ENCODE measurements at places on chromosomes 1 and 21. TPM values are rescaled to one million over a fixed set of nuclear protein-coding genes. Genes with fewer than 3 reads are reported as not detected.

- peaks cover 83% of the 10 kb centered on the region for H3K36me3 ChIP-seq
- H3K27ac ChIP-seq: no peak overlapping the region
- no peaks in the 10 kb centered on the region for H3K4me1 ChIP-seq
Observed at GRCh38 chr1:200979574-200980451, 43.7 kb downstream of the KIF21B start.

Gene EBNA1BP2
- total RNA-seq: 21.2 TPM

DNA sequence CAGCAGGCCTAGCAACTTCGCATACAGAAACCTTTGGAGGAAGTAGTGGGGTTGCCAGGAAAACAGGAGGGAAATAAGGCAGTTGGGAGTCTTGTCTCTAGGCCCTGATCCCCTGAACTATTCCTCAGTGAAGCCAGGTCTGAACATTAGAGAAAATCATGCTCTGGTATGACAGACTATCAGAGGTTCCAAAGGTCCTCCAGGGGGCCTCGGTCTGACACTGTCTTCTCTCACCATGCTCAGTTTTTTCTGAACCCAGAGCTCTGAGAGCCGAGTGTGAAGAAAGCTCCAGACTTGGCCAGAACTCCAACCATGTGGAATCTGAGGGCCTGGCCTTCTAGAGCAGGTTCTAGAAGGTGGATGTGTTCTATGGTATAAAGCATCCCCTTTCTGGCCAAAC lies 4.0 kb downstream of the TOMM40L start:
- H3K36me3 ChIP-seq: peaks cover 19% of the 10 kb centered on the region
- no peaks in the 10 kb centered on the region for H3K27me3 ChIP-seq
- H3K27ac ChIP-seq: no peak overlapping the region
- peaks cover 32% of the 10 kb centered on the region for H3K4me1 ChIP-seq
- no peak overlapping the region for H3K4me3 ChIP-seq

Gene AADACL4
- total RNA-seq: not detected

Gene ALPL
- 2.4 TPM for total RNA-seq

Gene KRTAP10-10
- total RNA-seq: not detected

- no peak for DNase-seq
- H3K36me3 ChIP-seq: no peaks in the 10 kb centered on the region
- H3K4me3 ChIP-seq: no peak overlapping the region
Observed at GRCh38 chr1:168430321-168430720, 113.5 kb downstream of the XCL2 start.

- no peaks in the 10 kb centered on the region for H3K4me1 ChIP-seq
- no peak overlapping the region for H3K4me3 ChIP-seq
- no peak overlapping the region for H3K27ac ChIP-seq
- H3K36me3 ChIP-seq: no peaks in the 10 kb centered on the region
Observed at GRCh38 chr1:240967070-240967724, 355.2 kb upstream of the GREM2 start.

DNA sequence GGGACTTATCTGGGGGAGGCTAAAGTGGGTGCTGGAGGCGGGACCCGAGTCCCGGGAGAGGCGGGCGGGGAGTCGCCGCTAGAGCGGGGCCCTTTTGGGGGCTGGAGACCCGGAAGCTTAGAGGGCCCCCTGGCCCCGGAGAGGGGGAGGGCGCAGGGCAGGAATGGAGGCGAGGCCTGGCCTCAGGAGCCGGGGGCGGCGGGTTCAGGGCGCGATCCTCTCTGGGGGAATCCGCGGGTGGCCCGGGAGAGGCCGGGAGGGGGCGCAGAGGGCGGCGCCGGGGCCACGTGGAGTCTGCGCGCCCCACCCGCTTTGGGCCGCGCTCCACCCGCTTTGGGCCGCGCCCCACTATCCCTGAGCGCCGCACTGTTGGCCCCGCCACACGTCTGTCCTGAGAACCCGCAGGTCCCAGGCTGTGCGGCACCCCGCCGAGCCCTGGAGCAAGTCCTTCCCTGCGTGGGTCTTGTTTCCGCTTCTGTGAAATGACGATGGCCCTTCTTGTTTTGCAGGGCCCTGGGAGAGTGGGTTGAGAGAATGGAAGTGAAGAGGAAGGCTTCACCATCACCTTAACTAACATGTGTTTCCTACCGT lies 84.4 kb downstream of the NKAIN1 start:
- H3K27ac ChIP-seq: no peak overlapping the region
- peaks cover 16% of the 10 kb centered on the region for H3K4me1 ChIP-seq
- H3K4me3 ChIP-seq: peak overlapping the region; percentile 55
- no peaks in the 10 kb centered on the region for H3K36me3 ChIP-seq

DNA sequence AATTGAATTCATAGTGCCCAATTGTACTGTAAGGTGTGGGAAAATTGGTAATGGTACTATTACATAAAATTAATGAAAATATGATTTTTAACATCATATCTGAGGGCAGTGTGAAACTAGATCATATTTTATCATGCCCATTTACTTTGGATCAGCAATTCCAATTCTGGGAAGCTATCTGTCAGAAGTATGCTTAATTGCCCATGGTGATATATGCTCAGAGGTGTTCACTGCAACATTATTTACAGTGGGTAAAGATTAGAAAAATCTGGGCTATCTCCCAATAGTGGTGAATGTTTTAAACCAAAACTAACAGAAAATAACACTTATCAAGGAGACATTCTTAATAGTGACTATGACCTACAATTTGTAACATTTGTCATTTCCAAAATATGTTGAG lies 1260.0 kb downstream of the BRINP3 start:
- no peak overlapping the region for H3K27ac ChIP-seq
- no peak overlapping the region for H3K4me3 ChIP-seq
- no peak for DNase-seq

GRCh38 chr1:3924186-3924824 lies 24.2 kb upstream of the C1orf174 start:
- H3K27me3 ChIP-seq: no peaks in the 10 kb centered on the region
- H3K4me1 ChIP-seq: no peaks in the 10 kb centered on the region
- no peaks in the 10 kb centered on the region for H3K36me3 ChIP-seq
- no peak overlapping the region for H3K4me3 ChIP-seq
- no peak overlapping the region for H3K27ac ChIP-seq

Gene VCAM1
- not detected for total RNA-seq

Gene ASCL5
- not detected for total RNA-seq

Gene NTRK1
- 2.4 TPM for total RNA-seq

DNA sequence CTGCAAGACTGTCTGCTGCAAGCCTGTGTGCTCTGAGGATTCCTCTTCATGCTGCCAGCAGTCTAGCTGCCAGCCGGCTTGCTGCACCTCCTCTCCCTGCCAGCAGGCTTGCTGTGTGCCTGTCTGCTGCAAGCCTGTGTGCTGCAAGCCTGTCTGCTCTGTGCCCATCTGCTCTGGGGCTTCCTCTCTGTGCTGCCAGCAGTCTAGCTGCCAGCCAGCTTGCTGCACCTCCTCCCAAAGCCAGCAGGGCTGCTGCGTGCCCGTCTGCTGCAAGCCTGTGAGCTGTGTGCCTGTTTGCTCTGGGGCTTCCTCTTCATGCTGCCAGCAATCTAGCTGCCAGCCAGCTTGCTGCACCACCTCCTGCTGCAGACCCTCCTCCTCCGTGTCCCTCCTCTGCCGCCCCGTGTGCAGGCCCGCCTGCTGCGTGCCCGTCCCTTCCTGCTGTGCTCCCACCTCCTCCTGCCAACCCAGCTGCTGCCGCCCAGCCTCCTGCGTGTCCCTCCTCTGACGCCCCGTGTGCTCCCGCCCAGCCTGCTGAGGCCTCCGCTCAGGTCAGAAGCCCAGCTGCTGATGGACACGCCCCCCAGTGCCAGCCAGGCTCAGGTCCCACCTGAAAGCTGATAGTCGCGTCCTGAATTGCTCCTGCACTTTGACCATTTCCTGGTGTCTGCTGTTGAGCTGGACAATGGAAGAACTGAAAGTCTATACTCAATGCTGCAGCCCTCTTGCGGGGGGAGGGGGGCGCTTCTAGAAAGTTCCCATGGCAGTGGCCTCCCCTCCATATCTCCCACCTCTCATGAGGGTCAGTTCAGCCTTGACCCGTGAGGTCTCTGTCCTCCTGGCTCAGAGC lies 1.2 kb downstream of the KRTAP10-4 start:
- H3K27ac ChIP-seq: no peak overlapping the region
- no peak for DNase-seq
- no peaks in the 10 kb centered on the region for H3K4me1 ChIP-seq
- H3K4me3 ChIP-seq: no peak overlapping the region
- H3K36me3 ChIP-seq: no peaks in the 10 kb centered on the region

GRCh38 chr21:26958788-26959187 lies 8.1 kb downstream of the ADAMTS5 start:
- H3K36me3 ChIP-seq: no peaks in the 10 kb centered on the region
- no peak for DNase-seq
- no peak overlapping the region for H3K4me3 ChIP-seq
- peaks cover 2% of the 10 kb centered on the region for H3K27me3 ChIP-seq

GRCh38 chr1:74468982-74469603 lies 43.3 kb downstream of the LRRC53 start:
- H3K36me3 ChIP-seq: no peaks in the 10 kb centered on the region
- no peaks in the 10 kb centered on the region for H3K4me1 ChIP-seq
- no peak overlapping the region for H3K27ac ChIP-seq
- no peak for DNase-seq
- H3K27me3 ChIP-seq: no peaks in the 10 kb centered on the region

DNA sequence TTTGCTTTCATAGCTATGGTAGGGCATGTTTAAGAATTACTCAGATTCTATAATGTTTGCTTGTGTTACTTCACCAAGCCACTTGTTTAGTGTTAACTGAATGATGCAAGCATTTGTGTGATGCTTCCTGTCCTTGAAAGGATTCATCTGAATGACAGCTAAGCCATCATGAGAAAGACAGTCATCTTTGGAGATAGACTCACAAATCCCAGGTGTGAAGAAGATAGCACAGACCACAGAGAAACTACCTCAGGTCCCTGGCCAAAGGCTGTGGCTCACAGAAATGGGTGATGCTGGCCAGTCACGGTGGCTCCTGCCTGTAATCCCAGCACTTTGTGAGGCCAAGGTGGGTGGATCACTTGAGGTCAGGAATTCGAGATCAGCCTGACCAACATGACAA lies 321.4 kb downstream of the DPYD start:
- no peaks in the 10 kb centered on the region for H3K27me3 ChIP-seq
- H3K4me3 ChIP-seq: no peak overlapping the region
- no peaks in the 10 kb centered on the region for H3K4me1 ChIP-seq
- no peak overlapping the region for H3K27ac ChIP-seq

DNA sequence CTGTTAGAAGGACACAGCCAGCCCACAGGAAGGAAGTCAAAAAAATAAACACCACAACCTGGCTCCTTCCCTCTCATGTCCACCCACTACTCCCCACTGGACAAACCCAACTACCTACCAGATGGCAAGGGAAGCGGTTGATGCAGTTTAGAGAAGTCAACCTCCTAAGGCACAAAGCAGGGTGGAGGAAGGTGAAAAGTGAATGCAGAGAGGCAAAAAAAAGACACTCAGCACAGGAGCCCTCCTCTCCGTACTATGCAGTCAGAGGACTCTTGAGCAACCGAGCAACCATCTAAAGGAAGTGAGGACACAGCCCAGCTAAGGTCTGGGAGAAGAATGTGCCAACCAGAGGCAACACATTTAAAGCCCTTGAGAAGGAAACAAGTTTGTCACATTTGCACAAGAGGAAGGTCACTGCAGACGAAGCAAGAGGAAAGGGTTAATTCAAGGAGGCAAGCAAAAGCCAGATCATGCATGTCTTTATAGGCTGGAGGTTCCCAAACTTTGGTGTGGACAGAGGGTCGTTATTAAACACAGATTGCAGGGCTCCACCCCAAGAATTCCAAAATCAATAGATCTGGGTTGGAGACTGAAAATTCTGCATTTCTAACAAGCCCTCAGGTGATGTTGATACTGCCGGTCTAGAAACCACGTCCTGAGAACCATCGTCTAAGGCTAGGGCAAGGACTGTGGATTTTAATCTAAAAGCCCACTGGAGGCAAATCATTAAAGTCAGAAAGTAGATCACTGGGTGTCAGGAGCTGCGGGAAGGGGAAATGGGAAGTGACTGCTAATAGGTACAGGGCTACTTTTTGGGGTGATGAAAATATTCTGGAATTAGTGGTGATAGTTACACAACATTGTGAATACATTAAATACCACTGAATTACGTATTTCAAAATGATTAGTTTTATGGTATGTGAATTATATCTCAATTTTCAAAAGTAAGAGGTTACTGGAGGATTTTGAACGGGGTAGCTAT lies 19.7 kb downstream of the TP53BP2 start:
- no peak for DNase-seq
- no peaks in the 10 kb centered on the region for H3K27me3 ChIP-seq
- H3K4me3 ChIP-seq: no peak overlapping the region
- H3K36me3 ChIP-seq: no peaks in the 10 kb centered on the region
- H3K27ac ChIP-seq: peak overlapping the region; percentile 14

Gene MYOM3
- not detected for total RNA-seq

- H3K4me1 ChIP-seq: no peaks in the 10 kb centered on the region
- peaks cover 2% of the 10 kb centered on the region for H3K27me3 ChIP-seq
- no peak overlapping the region for H3K4me3 ChIP-seq
- DNase-seq: no peak
- H3K36me3 ChIP-seq: no peaks in the 10 kb centered on the region
- no peak overlapping the region for H3K27ac ChIP-seq
Observed at GRCh38 chr1:179599623-179600249, 8.1 kb downstream of the TDRD5 start.

DNA sequence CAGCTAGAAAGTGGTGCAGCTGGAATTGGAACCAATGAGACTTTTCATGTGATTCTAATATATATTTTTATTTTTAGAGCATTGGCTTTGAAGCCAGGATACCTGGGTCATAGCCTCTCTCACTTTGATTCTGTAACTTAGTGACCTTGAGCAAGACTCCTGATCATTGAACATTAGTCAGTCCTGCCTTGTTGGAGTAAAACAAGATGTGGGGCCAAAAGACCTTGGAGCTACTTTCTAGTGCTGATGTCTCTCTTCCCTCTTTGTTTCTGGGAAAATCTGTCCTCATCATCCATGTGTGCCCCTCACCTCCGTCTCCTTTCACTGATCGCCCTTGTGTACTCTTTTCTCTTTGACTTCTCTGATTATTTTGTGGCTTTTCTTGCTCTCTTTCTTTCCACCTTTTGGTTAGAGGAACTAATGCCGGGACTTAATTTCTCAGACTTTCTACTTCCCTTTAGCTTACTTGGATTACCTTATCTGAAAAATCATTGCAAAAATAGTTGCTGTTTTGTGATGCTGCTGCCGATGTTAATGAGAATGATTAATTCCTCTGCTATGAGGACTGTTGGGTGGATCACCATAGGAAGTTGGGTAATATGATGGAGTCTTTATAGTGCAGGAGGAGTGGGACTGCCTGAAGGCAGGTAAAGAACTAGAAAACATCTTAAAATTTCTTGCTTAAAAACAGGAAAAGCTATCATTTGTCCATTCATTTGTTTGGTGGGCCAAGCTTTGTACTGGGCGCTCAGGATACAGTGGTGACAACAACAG lies 72.0 kb downstream of the NOS1AP start:
- no peak overlapping the region for H3K27ac ChIP-seq
- no peak overlapping the region for H3K4me3 ChIP-seq
- peaks cover 7% of the 10 kb centered on the region for H3K27me3 ChIP-seq
- no peak for DNase-seq

Gene NID1
- 0.85 TPM for total RNA-seq

Gene ILDR2
- total RNA-seq: 2.4 TPM

- DNase-seq: no peak
- H3K27me3 ChIP-seq: no peaks in the 10 kb centered on the region
- no peaks in the 10 kb centered on the region for H3K4me1 ChIP-seq
- no peak overlapping the region for H3K27ac ChIP-seq
Observed at GRCh38 chr1:38376577-38376976, 330.0 kb upstream of the POU3F1 start.

GRCh38 chr1:217135987-217136894 lies 413.0 kb upstream of the ESRRG start:
- H3K27ac ChIP-seq: no peak overlapping the region
- H3K27me3 ChIP-seq: peaks cover 43% of the 10 kb centered on the region
- H3K4me1 ChIP-seq: no peaks in the 10 kb centered on the region
- DNase-seq: no peak
- H3K4me3 ChIP-seq: no peak overlapping the region

- no peaks in the 10 kb centered on the region for H3K4me1 ChIP-seq
- H3K4me3 ChIP-seq: no peak overlapping the region
- DNase-seq: no peak
- no peak overlapping the region for H3K27ac ChIP-seq
- no peaks in the 10 kb centered on the region for H3K27me3 ChIP-seq
Observed at GRCh38 chr1:171645553-171646248, 6.8 kb downstream of the MYOC start.

Gene AGT
- total RNA-seq: not detected
